Mesothelial cell of epicardium (in vitro differentiated cells): ENCODE measurements at places on chromosomes 13 and 19.

DNA sequence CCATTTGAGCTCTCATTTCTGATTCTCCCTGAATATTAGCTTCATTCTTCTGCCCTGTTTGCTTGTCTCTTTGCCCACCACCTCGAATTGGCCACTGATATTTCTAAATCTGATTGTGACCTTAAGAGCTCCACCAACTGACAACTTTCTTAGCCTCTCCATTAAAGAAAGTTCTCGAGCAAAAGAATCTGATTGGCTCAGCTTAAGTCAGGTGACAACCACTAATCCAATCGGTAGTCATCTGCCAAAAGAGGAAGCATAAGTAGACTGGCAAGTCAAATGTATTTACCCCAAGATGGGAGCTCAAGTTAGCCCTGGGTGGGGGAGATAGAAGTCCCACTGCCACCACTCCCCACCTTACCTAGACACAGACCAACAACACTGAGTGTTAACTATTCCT lies 41.5 kb downstream of the NOTCH3 start:
- DNase-seq: no peak
- H3K27ac ChIP-seq: no peak overlapping the region
- peaks cover 2% of the 10 kb centered on the region for H3K4me1 ChIP-seq
- peaks cover 24% of the 10 kb centered on the region for H3K36me3 ChIP-seq
- H3K27me3 ChIP-seq: no peaks in the 10 kb centered on the region

DNA sequence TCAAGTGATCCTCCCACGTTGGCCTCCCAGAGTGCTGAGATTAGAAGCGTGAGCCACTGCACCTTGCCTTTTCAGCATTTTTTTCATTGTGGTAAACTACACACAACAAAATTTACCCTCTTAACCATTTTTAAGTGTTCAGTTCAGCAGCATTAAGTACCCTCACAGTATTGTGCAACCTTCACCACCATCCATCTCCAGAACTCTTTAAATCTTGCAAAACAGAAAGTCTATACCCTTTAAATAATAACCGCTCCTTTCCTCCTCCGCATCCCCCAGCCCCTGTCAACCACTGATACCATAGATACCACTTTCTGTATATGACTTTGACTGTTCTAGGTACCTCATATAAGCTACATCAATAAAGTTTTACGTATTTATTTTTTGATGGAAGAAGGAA lies 20.8 kb upstream of the CASP14 start:
- no peaks in the 10 kb centered on the region for H3K36me3 ChIP-seq
- H3K27me3 ChIP-seq: no peaks in the 10 kb centered on the region
- no peak for DNase-seq
- no peaks in the 10 kb centered on the region for H3K4me1 ChIP-seq

DNA sequence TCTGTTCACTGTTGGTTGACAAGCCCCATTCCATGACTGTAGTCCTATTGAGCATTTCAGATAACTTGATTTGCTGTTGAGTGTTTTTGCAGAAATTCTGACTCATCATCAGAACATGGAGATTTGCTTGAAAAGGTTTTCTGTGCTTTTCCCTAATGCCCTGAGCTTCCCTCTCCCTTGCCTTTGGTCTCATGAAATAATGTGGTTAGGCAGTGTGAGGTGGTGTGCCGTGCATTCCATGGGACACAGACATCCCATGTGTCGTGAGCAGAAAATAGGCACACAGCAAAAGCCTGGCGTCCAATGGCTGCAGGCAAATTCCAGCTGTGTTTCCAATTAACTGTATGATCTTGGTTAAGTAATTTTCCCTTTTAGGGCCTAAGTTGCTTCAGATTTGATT lies 197.4 kb downstream of the DLEU7 start:
- H3K36me3 ChIP-seq: no peaks in the 10 kb centered on the region
- DNase-seq: no peak
- no peak overlapping the region for H3K4me3 ChIP-seq
- peaks cover 8% of the 10 kb centered on the region for H3K4me1 ChIP-seq

GRCh38 chr13:84653915-84654534 lies 771.8 kb upstream of the SLITRK1 start:
- H3K27me3 ChIP-seq: no peaks in the 10 kb centered on the region
- H3K36me3 ChIP-seq: no peaks in the 10 kb centered on the region
- no peak overlapping the region for H3K4me3 ChIP-seq
- H3K27ac ChIP-seq: no peak overlapping the region

GRCh38 chr13:38590796-38591507 lies 95.9 kb upstream of the FREM2 start:
- DNase-seq: no peak
- H3K27ac ChIP-seq: no peak overlapping the region
- no peak overlapping the region for H3K4me3 ChIP-seq
- H3K36me3 ChIP-seq: peaks cover 6% of the 10 kb centered on the region
- no peaks in the 10 kb centered on the region for H3K27me3 ChIP-seq

- H3K27me3 ChIP-seq: no peaks in the 10 kb centered on the region
- no peaks in the 10 kb centered on the region for H3K36me3 ChIP-seq
- no peak overlapping the region for H3K27ac ChIP-seq
- no peak for DNase-seq
- H3K4me3 ChIP-seq: no peak overlapping the region
Measured at GRCh38 chr13:110856942-110857835, 57.7 kb downstream of the ANKRD10 start.

DNA sequence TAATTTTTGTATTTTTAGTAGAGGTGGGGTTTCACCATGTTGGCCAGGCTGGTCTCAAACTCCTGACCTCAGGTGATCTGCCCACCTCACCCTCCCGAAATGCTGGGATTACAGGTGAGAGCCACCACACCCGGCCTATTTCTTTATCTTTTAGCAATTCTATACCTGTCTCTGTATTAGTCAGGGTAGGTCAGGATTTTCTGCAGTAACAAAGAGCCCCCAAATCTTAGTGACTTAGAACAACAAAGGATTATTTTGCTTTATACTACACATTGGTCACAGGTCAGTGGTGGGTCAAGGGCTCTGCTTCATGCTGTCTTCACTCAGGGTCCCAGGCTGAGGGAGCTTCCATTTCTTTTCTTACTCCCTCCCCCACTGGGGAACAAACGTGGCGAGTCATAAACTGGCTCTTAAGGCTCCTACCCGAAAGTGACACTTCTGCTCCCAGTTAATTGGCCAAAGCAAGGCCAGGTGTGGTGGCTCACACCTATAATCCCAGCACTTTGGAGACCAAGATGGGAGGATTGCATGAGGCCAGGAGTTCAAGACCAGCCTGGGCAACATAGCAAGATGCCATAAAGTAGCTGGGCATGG lies 6.8 kb downstream of the ITPKC start:
- H3K36me3 ChIP-seq: peaks cover 35% of the 10 kb centered on the region
- no peak overlapping the region for H3K27ac ChIP-seq
- no peak for DNase-seq
- H3K27me3 ChIP-seq: no peaks in the 10 kb centered on the region
- peaks cover 27% of the 10 kb centered on the region for H3K4me1 ChIP-seq

- DNase-seq: no peak
- no peaks in the 10 kb centered on the region for H3K4me1 ChIP-seq
- no peak overlapping the region for H3K27ac ChIP-seq
Measured at GRCh38 chr13:24706886-24707585, 26.8 kb downstream of the ATP12A start.
